ENCODE measurements at places on chromosomes 1 and 21.

- H3K27me3 ChIP-seq = peaks cover 17% of the 10 kb centered on the region
- no peak overlapping the region for H3K4me3 ChIP-seq
- no peak overlapping the region for H3K27ac ChIP-seq
- no peak for DNase-seq
- no peaks in the 10 kb centered on the region for H3K36me3 ChIP-seq
Measured at GRCh38 chr1:14137411-14138134, 437.6 kb downstream of the PRDM2 start.

- H3K27ac ChIP-seq = no peak overlapping the region
- no peaks in the 10 kb centered on the region for H3K36me3 ChIP-seq
- peaks cover 25% of the 10 kb centered on the region for H3K27me3 ChIP-seq
Measured at GRCh38 chr1:184359909-184360308, 26.9 kb upstream of the C1orf21 start.

DNA sequence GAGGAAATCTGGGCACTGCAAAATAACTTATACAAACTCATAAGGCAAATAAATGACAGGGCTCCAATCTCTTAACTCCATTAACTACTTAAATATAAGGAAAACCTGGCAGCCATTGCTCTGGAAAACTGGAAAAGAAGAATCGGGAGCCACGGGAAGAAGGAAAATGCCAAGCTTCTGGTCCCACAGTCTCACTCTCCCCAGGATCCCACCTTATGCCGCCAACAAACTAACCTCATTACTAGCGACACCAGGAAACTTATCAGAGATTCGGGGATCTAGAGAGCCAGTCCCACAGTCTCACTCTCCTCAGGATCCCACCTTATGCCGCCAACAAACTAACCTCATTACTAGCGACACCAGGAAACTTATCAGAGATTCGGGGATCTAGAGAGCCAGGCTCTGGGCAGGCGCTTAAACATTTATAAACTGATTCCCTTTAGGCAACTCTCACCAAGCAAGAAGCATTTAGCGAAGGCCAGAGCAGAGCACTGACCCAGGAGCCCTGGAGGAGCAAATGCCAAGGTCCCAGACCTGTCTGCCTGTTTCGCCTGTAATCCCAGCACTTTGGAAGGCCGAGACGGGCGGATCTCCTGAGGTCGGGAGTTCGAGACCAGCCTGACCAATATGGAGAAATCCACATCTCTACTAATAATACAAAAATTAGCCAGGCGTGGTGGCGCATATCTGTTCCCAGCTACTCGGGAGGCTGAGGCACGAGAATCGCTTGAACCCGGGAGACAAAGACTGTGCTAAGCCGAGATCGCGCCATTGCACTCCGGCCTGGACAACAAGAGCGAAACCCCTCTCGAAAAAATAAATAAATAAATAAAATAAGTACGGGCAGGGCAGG lies 720 bp downstream of the PSMB2 start:
- H3K4me1 ChIP-seq = peaks cover 40% of the 10 kb centered on the region
- DNase-seq = no peak
- H3K27ac ChIP-seq = peak overlapping the region; percentile 100
- H3K27me3 ChIP-seq = peaks cover 20% of the 10 kb centered on the region

DNA sequence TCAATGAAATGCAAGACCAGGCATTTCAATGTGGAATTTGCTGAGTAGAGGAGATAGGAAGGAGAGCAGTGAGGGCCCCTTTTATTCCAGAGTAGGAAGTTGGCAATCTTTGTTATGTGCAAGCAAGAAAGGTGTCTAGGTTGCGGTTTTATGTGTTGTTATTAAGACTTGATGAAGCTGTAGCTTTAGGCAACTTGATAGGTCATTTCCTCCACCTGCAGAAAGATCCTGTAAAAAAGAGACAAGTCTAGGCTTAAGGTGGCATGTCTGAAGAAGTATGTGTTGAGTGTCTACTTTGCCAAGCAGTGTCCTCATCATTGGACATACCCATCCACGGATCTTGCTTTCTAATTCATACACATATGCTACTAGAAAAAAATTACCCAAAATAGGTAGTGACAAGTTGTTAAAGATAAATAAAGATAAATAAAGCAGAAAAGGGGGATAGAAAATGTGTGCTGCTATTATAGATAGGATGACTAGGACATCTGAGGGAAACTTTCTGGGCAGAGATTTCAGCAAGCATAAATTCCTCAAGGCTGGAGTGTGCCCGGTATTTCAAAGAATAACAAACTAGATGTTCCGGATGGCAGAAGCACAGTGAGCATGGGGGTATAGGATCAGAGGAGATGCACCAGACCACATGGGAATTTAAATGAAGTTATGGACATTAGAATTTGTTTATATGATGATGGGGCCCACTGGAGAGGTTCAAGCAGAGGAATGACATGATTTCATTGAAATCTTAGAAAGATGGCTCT lies 335.0 kb downstream of the TGFB2 start:
- no peak overlapping the region for H3K27ac ChIP-seq
- H3K4me1 ChIP-seq = no peaks in the 10 kb centered on the region
- no peak overlapping the region for H3K4me3 ChIP-seq
- H3K36me3 ChIP-seq = no peaks in the 10 kb centered on the region

GRCh38 chr1:192792628-192793027 lies 16.2 kb upstream of the RGS2 start:
- H3K27ac ChIP-seq = no peak overlapping the region
- H3K4me1 ChIP-seq = no peaks in the 10 kb centered on the region
- H3K36me3 ChIP-seq = no peaks in the 10 kb centered on the region
- H3K4me3 ChIP-seq = no peak overlapping the region

- H3K27me3 ChIP-seq = no peaks in the 10 kb centered on the region
- no peak overlapping the region for H3K27ac ChIP-seq
- peaks cover 32% of the 10 kb centered on the region for H3K36me3 ChIP-seq
- no peaks in the 10 kb centered on the region for H3K4me1 ChIP-seq
Measured at GRCh38 chr1:173853074-173853473, 14.7 kb downstream of the GAS5 start.

DNA sequence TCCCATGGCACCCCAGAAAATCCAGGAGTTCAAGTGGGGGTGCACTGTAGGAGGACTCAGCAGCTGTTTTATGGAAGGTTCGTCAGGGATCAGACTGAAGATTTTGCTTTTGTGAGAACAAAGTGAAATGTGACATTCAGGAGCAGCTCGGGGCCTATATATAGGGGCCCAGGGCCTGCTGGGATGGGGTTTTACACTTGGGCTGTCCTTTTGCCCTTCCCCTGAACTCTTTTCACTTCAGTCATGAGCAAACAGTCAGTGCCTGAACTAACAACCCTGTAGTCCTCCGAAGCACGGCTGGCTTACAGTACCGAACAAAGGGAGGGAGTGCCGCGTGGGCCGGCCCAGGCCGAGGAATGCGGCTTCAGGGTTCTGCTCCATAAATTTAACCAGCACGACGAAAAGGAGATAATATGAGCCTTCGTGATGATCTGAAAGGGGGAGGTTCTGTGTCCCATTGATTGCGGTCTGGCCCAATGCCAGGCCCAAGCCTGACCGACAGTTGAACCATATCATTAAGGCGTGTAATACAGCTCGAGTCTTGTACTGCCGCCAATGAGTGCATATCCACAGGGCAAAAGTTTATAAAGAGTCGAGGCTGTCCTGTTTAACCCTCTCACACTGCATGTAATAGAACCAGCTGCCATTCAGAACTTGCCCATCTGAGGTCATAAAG lies 139.9 kb downstream of the DHRS3 start:
- peaks cover 68% of the 10 kb centered on the region for H3K4me1 ChIP-seq
- H3K27ac ChIP-seq = peak overlapping the region; percentile 87
- H3K4me3 ChIP-seq = peak overlapping the region; percentile 31
- DNase-seq = no peak

GRCh38 chr1:208980605-208981004 lies 602.9 kb upstream of the CAMK1G start:
- H3K4me1 ChIP-seq = no peaks in the 10 kb centered on the region
- DNase-seq = no peak
- H3K36me3 ChIP-seq = no peaks in the 10 kb centered on the region
- H3K27me3 ChIP-seq = no peaks in the 10 kb centered on the region

DNA sequence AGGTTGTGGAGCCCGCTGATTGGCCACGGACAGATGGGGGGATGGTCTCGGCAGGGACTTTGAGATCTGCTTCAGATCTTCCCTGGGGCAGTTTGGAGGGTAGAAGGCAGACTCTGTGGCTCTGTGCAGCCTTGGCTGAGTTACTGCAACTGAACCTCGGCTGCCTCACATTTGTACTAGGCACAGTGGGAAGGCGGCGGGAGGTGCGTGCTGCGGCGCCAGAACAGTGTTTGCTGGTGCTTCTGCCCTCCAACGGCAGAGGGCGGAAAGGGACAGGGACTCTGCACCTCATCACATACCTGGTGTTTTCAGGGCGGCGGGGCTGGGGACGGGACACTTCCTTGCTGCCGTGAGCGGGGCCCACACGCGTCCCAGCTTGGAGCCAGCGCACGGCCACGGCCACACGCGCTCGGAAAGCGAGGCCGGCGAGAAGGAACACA lies 26.2 kb downstream of the SLC66A1 start:
- no peaks in the 10 kb centered on the region for H3K27me3 ChIP-seq
- H3K4me1 ChIP-seq = peaks cover 11% of the 10 kb centered on the region

DNA sequence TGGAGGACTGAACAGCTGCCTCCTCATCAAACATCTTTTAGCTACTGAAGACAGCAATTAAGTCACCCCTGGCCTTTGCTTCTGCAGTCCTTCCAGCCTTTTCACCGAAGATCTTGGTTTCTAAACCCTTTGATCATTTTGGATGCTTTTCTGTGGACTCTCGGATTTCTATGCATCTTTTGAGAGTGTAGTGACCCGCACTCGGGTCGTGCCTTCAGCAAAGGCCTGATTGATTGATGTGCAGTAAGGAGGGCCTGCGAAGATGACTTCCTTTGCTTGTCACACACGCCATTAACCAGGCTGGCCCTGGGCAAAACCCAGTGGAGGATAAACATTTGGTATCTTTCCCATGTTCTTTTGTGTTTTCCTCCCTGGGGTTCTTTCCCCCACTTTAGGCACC lies 157.5 kb upstream of the CD34 start:
- DNase-seq = no peak
- H3K27me3 ChIP-seq = peaks cover 19% of the 10 kb centered on the region
- H3K4me1 ChIP-seq = no peaks in the 10 kb centered on the region
- H3K27ac ChIP-seq = no peak overlapping the region
- no peak overlapping the region for H3K4me3 ChIP-seq

GRCh38 chr1:160083968-160084770 lies 2.8 kb downstream of the KCNJ9 start:
- no peak overlapping the region for H3K27ac ChIP-seq
- DNase-seq = peak; percentile 56
- peaks cover 41% of the 10 kb centered on the region for H3K27me3 ChIP-seq
- H3K36me3 ChIP-seq = peaks cover 10% of the 10 kb centered on the region

DNA sequence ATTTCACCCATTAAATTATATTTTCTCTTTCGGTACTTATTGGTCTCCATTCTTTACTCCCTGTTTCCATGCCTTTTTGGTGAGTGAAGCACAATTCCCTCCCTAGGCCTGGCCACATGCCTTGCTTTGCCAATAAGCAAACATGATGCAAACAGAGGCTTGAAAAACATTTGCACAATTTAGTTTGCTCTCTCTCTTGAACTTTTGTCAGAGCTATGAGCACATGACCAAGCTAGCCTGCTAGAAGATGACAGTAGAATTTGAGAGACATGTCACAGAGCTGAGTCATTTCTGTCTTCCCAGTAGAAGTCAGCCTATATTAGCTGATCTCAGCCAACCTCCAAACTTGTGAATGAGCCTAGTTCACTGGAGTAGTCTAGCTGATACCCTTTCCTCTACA lies 24.6 kb downstream of the ANGPTL3 start:
- no peak for DNase-seq
- no peak overlapping the region for H3K4me3 ChIP-seq
- H3K36me3 ChIP-seq = peaks cover 5% of the 10 kb centered on the region
- H3K27me3 ChIP-seq = no peaks in the 10 kb centered on the region
- peaks cover 6% of the 10 kb centered on the region for H3K4me1 ChIP-seq

DNA sequence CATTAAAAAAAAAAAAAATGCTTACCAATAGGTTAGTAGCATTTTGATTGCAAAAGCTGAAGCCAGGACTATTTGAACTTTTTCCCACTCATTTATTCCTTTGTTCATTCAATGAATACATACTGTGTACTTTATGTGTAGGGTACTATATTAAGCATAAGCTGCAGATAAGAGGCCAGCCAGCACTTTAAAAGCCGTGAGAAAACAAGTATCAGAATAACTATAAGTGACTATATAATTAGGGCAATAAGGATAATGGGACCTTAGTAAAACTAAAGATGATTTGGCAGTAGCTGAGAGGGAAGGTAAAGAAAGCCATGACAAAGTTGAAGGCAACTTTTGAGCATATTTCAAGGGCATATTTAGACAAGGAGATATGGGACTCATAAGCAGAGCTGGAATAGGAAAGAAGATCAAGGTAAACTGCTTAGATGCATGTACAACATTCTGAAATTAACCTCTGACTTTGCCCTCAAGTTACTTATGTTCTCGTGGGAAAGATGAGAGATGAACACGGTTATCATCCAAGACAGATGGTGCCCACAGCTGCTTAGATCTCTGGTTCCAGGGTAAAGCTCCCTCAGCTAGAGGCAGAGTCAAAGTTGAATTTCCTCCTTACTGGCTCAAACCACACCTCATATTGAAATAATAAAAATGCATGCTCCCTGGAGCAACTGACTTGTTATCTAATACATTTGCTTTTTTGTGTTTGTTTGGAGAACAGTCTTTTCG lies 44.0 kb upstream of the FMO2 start:
- H3K27ac ChIP-seq = no peak overlapping the region
- DNase-seq = no peak
- H3K4me3 ChIP-seq = no peak overlapping the region
- H3K36me3 ChIP-seq = no peaks in the 10 kb centered on the region
- H3K4me1 ChIP-seq = no peaks in the 10 kb centered on the region

DNA sequence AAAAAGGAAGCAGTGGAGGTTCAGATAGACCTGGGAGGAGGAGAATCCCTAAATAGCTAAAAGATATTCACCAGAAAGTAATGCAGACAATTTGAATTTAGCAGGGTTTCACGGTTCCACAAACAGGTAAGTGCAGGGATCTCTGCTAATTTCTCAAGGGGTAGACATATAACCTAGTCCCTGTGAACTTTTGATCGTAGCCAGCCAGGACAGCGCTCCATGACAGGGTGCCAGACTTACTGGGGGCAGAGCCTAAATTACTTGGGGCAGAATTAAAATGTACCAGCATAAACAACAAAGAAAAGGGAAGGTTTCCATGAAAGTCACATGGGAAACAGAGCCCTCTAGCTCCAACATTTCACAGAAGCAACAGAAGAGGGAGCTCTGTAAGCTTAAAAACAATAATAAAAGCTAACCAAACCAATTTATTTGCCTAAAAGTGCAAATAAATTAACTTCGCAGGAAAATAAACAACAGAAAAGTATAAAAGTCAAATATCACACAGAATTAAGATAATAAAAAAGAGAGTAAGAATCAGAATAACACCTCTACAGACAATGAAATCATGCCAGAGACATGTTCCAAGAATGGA lies 198.3 kb downstream of the DUSP10 start:
- H3K4me1 ChIP-seq = no peaks in the 10 kb centered on the region
- H3K27ac ChIP-seq = no peak overlapping the region
- no peaks in the 10 kb centered on the region for H3K36me3 ChIP-seq
- no peak for DNase-seq

GRCh38 chr1:164748253-164748899 lies 189.4 kb downstream of the PBX1 start:
- no peaks in the 10 kb centered on the region for H3K4me1 ChIP-seq
- no peaks in the 10 kb centered on the region for H3K27me3 ChIP-seq
- H3K4me3 ChIP-seq = no peak overlapping the region
- no peaks in the 10 kb centered on the region for H3K36me3 ChIP-seq

All from central memory CD8-positive, alpha-beta T cell (primary cell).